Hypothalamus (tissue), 51 donors: ENCODE measurements at places on chromosomes 3 and 15.

DNA sequence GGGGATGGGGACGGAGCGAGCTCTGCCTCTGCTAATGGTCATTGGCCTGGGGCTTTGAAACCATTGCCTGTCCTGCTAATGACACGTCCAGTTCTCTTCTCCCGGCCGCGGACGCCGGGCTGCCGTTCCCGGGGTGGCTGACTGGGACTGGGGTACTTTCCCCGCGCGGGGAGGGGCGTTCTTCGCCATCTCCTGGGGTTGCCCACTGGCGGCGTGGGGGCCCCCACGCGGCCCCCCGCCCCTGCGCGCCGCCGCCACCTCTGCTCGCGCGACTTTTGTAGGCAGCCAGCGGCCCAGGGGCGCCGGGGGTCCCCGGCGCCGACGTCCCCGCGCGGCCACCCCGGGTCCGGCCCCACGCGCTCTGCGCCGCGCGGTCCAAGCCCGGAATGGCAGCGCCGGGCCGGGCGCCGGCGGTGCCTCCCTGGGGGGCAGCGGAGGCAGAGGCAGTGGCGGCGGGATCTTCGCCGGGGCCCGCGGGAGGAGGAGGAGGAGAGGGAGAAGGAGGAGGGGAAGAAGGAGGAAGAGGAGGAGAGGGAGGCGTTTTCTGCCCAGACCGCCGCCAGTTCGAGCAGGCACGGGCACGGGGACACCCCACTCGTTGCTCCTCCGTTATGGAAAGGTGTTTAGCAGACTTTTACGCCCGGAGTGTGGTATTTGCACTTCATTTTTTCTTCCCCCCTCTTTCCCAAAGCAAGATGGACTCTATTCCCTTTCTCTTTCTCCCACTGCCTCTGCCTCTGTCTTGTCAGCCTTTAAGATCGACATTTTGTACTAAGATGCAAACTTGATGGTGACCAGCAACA, 2.3 kb downstream of the BBX start:
- peak; percentile 39 for DNase-seq

GRCh38 chr3:149377408-149378364, at the start of gene TM4SF1:
TSS of gene TM4SF1 (minus strand) at chr3:149377649. CDS start at chr3:149377547, 102 bp downstream.
- DNase-seq, result no peak

DNA sequence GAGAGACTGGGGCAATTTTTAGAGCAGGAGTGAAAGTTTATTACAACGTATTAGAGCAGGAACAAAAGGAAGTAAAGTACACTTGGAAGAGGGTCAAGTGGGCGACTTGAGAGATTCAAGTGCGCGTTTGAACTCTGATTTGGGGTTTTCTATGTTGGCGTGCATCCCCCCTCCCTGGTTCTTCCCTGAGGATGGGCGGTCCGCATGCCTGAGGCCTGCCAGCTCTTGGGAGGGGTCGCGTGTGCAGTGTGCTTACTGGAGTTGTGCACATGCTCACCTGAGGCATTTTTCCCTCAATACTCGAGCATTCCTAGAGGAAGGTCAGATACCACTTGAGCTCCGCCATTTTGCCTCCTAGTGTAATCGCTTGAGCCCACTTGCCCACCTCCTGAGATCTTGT, 10.4 kb upstream of the CHAC1 start:
- no peak for DNase-seq

DNA sequence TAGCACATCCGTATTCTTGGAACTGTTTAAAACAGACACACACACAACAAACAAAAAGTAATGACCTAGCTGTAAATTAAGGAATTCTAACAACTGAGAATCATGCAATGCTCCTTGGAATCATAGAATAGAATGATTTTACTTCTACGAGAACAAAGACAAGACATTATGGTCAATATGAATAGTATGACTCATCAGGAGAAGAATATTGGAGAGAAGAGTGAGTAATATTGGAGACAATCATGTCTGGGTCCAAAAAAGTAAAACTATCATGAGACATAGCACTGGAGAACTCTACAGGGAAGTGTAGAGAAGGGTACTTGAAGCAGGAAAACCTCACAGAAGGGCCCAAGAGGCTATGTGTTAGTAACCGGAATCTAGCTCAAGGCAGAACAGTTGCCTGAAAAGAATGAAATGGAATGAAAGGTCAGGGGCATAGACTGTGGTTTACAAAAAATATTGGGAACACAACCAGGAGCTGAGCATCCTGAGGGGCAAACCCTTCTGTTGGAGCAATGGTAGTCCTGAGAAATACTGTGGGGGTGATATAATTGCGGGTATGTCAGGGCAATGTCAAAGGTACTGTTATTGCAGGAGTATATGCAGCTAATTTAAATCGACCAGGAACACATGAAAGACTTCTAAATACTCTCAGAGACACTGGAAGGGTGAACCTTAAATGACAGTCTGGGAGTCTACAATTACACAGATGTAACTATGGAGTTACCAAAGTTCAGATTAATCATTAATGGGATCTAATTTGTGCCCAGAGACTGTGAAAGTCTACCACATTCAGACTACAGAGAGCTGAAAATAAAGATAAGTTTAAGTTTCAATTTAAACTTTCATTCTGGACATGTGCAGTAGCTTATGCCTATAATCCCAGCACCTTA, 201.2 kb downstream of the BCHE start:
- DNase-seq, result no peak

DNA sequence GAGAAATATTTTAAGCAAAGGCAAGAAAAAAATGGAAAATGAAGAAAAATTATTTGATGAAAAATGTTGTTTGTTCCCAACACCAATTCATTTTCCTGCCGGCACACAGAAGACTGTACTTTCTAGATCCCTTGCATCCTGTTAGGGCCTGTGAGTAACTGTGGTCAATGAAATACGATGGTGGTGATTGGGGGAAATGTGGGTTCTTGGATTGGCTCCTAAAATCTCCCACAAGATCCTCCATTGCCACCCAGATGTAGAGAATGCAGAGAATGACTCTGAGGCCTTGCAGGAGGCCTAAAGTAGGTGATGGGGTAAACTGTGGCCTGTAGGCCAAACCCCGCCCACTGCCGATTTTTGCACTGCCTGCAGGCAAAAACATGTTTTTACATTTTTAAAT, 46.3 kb upstream of the C3orf70 start:
- DNase-seq, result no peak

DNA sequence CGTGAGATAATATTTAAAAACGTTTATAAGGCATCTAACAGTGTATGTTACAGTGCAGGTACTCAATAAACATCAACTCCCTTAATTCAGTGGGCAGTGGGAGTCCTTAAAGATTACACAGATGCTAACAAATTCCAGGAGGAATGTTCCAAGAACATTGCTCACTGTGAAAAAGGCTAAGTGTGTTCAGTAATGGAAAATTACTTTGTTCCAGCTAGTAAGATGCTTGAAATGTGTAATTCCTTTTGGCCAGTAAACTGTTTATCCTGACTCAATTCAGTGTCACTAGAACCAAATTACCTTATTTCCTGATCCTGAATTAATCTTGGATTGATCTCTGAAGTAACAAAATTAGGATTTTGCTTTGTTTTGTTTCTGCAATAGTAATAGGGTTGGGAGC, 54.2 kb upstream of the SEMA6D start:
- DNase-seq, result no peak

- DNase-seq, result no peak
These were observed 49.7 kb downstream of the SLC6A6 start for GRCh38 chr3:14451844-14452739.

- DNase-seq, result no peak
These were observed 219.8 kb downstream of the FMN1 start for GRCh38 chr15:32974691-32975090.

DNA sequence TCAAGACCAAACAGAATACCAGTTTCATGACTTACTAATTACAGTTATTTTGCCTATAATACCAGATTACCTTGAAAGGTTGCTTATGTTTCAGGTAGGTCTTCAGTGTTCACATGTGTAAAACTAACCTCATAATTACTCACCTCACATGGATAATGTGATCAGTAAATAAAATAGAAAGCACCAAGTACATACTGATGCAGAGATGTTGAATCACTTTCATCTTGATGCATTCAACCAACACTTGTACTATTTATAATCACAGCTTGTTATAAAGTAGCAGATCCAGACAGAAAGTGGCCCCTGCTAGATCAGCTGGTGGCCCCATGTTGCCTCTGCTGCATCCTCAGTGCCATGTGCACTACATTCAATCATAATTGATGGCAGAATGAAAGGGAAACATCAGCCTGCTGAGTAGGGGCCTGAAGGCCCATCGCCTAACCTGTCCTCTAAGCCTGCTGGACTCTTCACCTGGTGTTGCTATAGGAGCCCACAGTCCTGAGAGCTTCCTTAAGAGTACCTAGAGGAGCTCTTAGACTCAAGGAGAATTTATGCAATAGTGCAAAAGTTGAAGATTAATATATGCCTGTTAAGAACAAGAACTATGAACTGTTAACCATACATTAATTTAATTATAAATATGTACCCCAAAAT, 154.3 kb downstream of the PLCL2 start:
- no peak for DNase-seq

- no peak for DNase-seq
These were observed 1.7 kb downstream of the SCN11A start for GRCh38 chr3:39050029-39050428.

DNA sequence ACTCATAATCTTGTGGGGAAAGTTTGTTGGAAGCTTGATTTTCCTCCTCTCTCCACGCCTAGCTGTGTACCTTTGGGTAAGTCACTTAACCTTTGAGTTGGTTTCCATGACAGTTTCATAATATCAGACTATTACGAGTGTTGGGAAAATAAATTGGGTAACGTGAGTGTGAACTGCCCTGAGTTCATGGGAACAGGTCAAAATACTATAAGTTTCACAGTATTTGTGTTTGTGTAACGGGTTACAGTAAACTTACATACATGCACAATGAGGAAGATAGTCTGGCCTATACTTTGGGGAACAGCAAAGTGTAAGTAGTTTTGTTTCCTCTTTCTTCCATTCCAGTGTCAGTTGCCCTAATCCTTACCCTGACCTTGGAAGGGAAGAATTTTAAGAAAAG, 509.9 kb downstream of the MECOM start:
- no peak for DNase-seq

DNA sequence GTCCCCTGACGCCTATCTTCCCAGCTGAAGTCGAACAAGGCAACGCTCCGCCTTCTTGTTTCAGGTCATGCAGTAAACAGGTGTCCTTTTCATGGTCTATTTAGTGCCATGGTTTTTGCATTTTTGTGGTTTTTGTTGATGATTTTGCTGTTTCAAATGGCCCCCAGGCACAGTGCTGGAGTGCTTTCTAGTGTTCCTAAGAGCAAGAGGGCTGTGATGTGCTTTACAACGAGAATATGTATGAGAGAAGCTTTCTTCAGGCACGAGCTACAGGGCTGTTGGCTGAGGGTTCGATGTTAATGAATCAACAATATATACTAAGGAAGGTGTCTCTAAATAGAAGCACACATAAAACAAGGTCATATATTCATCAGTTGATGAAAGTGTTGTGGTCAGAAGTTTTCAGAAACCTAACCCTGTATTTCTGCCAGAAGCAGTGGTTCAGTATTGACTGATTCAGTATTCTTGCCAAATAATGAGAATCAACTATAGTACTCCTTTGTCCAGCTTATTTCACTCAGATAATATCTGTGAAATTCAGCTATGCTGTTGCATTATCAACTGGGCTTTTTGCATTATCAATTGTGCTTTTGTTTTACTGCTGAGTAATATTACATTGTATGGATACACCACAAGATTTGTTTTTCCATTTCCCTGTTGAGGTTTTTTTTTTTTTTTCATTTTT, 18.5 kb downstream of the LIMD1 start:
- DNase-seq, result no peak

DNA sequence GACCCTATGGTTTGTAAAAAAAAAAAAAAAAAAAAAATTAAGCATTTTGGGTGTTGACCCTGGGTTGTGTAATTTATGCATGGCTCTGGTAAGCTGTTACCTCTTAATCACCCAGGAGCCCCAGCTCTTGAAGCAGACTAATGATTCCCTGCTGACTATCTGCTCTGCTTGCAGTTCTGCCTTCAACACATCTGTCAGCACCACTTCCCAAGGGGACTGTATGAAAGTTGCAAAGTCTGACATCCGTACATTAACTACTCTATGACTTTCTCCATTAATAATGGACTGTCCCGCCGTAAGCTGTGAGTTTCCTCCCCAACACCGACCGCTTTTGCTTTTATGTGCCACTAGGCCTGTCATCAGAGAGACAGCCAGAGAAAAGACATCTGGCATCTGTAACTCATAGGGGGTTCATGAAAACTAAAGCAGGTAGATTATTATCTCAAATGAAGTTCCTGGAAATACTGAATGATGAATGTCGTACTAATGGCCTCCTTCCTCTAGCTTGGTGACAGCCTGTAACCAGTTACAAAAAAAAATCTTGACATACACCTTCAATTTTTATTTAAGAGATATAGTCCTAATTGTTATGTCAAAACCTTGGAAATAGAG, 271.5 kb downstream of the IL5RA start:
- DNase-seq, result no peak

- DNase-seq, result no peak
These were observed 280.3 kb downstream of the XXYLT1 start for GRCh38 chr3:194990454-194991337.

DNA sequence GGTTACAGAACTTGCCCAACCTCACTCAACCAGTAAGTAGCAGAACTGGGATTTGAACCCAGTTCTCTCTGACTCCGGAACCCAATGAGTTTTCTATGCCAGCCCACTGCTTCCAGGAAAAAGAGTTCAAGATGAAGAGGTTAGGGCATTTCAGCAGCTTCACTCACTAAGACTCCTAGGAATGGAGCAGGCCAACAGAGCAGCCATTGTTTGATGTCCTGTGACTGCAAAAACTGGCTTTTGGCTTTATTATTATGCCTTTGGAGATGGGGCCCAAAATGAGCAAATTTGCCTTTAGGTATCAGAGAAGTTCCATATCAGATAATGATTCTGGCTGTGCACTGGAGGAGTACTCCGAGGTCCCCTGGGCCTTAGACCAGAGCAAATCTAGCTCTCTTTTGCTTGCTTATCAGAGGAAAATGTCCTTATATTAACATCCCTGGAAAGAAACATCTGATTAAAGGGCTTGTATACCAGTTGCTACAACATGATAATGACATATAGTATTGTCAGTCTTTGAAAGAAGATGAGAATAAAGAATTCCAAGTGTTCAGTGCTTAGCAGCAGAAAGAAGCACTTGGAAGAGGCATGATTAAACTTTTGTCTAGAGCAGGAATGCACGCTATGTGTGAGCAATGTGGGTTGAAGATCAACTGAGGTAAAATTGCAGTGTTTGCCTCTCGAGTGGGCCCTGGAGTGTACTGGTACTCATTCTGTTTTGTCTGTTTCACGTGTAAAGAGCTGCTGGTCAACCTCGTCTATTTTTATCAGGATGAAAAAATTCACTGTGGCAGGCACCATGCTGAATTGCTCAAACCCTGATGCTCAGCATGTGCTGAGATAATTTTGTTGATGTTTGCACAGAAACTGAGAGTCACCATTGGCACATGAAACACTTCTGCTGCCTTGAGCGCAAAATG, 21.8 kb upstream of the KLHL24 start:
- DNase-seq, result no peak

- no peak for DNase-seq
These were observed 95.4 kb downstream of the ABHD5 start for GRCh38 chr3:43786102-43786501.

DNA sequence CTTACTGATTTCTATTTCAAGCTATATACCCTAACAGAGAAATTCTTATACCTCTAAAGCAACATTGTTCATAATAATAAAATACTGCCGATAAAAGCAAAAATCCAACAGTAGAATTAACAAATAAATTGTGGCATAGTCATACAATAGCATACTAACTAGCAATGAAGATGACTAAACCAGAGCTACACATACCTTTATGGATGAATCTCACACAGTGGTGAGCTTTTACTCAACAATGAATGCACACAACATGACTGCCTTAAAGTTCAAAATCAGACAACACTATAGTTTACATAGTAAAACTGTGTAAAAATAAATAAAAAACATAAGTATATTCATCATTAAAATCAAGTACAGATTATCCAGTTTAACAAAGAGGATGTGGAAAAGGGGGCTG, 99.1 kb downstream of the NR1I2 start:
- DNase-seq, result no peak
